ENCODE measurements at places on chromosomes 2 and 18.

DNA sequence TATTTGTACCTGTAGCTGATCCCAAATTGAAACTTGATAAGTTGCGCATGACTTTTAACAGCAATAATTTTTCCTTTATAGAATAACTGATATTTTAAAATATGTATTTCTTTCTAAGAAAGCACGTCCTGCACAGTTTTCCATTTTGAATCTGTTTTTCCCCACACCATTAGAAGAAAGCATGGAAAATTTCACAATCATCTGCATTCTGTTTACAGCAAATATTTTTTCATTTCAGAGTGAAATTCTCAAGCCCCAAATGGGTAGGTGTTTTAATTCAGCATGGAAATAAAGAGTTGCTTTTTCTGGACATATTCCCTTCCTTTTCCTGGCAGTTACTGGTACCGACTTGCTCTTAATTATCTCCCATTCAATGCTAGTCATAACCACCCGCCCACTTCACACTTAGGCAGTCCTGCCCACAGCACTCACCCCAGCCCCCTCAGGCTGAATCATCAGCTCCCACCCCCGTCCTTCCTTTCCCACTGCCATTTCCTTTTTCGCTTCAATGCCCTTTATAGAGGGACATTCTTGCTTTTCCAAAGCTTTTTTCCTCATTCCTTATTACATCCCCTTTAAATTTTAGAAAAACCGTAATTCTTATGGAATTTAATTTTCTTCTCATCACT is 89.2 kb upstream of the GLS start:
- peak; percentile 24 for DNase-seq

- peak; percentile 81 for DNase-seq
These were observed 100.5 kb downstream of the CDC42EP3 start for GRCh38 chr2:37570773-37571586.

DNA sequence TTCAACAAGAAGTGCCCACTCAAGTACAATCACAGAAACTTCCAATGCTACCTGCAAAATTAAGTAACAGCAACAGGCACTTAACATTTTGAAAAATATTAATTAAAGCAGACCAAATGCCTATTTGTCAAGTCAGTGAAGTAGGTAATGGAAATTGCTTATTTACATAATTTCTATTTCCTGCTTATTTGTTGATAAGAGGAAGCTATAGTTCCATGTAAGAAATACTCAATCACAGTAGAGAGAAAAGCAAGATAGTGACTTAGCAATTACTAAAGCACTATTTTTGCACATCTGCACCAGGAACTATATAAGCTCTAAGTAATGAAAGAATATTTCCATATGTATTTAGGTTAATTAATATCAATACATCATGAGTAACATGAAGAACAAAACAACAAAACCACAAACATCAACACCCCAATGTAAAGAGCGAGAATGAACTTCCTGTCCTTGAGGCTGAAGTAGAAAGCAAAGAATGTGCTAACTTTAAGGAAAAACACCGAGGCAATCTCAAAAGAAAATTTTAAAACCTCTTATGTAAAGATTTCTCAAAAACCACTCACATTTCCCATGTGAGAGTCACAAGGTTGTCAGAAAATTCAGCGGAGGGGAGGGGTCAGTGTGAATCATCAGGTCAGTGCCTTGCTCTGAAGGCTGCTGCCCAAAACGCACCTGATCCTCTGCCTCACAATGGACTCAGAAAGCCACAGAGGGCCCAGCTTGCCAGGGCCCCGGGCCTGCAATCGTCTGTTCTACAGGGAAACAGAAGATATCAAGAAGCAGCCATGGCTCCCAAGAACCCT is 12.5 kb downstream of the NPC1 start:
- peak; percentile 65 for DNase-seq

DNA sequence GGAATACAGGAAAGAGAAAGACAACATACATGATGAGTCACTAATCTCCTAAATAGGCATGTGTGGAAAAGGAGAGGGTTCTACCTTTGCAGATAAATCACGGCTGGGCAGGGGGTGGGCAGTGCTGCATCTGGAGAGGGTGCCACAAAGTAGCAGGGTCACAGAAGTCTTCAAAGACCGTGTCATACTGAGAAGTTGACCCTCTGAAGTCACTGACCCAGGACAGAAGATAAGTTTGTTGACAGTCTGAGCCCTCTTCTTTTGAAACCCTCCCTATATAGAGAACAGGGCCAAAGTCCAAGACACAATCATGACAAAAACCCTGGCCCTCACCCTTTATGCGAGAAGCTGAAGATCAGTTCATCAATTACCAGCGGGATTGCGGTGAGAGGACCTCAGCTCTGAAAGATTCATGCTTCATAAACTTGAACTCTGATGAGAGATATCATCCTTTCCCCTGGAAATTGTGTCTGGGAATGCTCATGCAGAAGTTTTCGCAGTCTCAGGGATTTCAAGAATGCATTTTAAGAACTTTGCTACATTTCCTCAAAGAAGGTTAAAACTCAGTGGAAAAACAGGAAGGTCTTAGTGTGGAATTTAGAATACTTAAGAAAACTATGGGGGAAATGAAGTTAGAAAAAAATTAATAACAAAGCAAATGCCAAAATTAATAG is 129.5 kb downstream of the FAM124B start:
- DNase-seq: no peak
